ENCODE measurements at places on chromosomes 6 and 20.

- DNase-seq, result no peak
These were observed 25.4 kb upstream of the ASIP start for GRCh38 chr20:34215711-34216381.

GRCh38 chr20:34542439-34542838 is 16.1 kb upstream of the MAP1LC3A start:
- no peak for DNase-seq

GRCh38 chr20:17029698-17030097 is 197.1 kb upstream of the PCSK2 start:
- no peak for DNase-seq

- DNase-seq, result no peak
These were observed 20.0 kb downstream of the PNLDC1 start for GRCh38 chr6:159819932-159820640.

GRCh38 chr20:6121504-6121903 is 1.3 kb downstream of the FERMT1 start:
- DNase-seq, result no peak

DNA sequence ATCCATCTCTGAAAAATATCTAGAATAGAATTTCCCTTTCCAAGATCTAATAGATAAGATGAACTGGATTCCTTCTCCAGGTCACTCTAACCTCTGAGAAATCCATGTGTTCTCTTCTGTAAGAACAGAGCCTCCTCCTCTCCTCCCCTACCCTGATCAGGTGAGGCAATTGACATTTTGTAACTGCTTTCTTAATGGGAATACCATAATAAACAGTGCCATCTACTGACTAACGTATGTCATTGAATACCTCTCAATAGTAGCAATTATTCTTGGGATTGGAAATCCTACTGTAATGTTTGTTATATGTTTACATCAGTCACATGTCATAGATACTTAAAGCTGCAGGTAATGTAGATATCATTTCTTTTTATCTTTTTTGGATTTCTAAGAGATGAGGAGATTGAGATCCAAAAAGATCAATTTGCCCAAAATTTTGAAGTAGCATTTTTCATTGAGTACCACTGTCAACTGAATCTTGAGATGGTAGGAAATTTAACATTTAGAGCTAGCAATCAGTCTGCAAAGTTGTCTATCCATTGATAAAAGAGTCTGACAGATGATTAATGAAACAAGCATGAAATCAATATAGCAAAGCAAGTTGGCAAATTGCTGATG is 365.8 kb upstream of the HSF2 start:
- no peak for DNase-seq

GRCh38 chr6:168828800-168829199 is 387.8 kb downstream of the SMOC2 start:
- DNase-seq, result no peak

DNA sequence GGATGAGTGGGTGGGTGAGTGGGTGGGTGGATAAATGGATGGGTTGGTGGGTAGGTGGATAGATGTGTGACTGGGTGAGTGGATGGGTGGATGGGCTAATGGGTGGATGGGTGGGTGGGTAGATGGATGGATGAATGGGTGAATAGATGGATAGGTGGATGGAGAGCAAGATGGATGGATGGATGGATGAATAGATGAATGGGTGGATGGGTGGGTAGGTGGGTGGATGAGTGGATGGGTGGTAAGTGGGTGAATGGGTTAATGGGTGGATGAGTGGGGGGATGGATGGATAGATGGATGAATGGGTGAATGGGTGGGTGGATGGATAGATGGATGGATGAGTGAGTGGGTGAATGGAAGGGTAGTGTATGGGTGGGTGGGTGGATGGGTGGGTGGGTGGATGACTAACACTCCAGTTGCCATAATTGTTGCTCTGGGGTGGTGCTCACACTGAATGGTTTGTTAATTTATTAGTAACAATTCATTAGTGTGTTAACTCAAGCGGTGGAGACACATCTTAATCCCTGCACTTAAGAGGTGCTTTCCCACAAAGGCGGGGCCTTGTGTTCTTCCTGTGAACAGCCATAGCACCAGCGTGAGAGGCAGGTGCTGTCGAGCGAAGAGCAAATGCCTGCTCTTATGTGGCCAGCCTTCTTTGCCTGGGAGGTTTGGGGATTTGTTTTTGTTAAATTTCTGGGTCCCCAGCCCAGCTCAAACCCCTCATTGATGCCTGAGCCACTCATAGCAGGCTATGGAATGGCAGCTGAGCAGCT is 4.9 kb upstream of the APCDD1L start:
- no peak for DNase-seq

GRCh38 chr6:14166839-14167238 is 49.3 kb downstream of the CD83 start:
- no peak for DNase-seq

DNA sequence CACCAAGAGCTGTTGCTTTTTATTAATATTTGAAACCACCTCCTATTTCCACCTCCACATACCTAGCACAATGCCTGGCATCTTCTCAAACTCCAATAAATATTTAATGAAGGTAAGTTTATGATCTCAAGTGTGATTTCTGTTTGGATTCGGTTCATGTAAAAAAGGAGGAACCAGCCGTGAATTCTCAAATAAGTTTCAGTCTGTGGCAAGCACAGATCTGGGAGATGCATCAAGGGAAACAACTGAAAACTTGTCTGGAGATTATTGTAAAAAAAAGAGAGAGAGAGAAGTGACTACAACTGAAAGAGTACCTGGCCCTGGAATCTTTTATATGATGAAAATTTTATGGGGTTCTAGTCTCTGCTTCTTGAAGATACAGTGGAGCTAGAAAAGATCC is 52.8 kb upstream of the PNRC1 start:
- DNase-seq, result no peak

- no peak for DNase-seq
These were observed 61.6 kb upstream of the SNX9 start for GRCh38 chr6:157761331-157761921.

- DNase-seq, result no peak
These were observed 98.4 kb upstream of the MAN1A1 start for GRCh38 chr6:119447921-119448320.

- DNase-seq, result no peak
These were observed 4.7 kb upstream of the SCUBE3 start for GRCh38 chr6:35209081-35209480.

- no peak for DNase-seq
These were observed 46.4 kb downstream of the PRL start for GRCh38 chr6:22250486-22250885.

GRCh38 chr6:160374836-160375560 is 26.8 kb downstream of the SLC22A3 start:
- no peak for DNase-seq

- DNase-seq, result no peak
These were observed 135.4 kb downstream of the JPH2 start for GRCh38 chr20:44051661-44052000.

DNA sequence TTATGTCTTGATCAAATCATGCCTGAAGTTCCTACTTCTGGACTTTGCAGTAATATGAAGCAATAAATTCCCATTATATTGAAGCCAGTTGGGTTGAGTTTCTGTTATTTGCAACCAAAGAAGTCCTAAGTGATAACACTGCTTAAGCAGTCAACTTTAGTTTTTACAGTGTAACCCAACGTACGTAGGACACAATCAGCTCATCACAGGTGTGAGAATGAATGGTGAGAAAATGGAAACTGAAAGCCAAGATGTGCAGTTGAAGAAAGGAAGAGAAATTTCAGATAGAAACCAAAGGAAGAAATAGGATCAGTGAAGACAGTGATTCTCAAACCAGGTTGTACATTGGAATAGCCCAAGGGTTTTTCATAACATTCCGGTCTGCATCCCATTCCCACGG is 211.4 kb upstream of the ZFP64 start:
- no peak for DNase-seq

- DNase-seq, result no peak
These were observed 694.6 kb downstream of the QKI start for GRCh38 chr6:164108869-164109769.

- no peak for DNase-seq
These were observed 403.7 kb upstream of the CITED2 start for GRCh38 chr6:139778106-139778505.

DNA sequence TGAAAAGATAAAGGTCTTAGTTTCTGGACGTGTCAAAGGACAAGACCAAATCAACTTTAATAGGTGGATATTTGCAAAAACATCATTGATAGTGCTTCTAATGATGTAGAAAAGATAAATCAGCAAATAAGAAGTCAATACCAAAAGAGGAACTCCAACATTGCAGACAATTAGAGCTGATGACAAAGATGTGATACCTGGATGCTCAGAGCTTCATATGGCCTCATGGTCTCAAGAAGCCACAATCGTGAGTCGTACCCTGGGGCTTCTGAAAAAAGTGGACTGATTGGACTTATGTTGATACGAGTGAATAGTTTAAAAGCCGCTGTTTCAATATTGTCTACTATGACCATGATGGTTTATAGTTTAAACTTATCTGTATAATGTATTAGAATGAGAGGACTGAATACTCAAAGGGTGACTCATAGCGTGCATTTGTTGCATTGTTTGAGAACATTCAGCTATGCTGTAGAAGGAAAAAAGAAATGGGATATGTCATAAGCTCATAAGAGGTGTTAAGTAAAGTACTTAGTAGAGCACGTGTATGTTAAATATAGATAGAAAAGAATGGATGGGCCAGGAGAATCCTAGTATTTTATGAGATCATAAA is 54.6 kb upstream of the RIPOR2 start:
- DNase-seq, result no peak

GRCh38 chr20:16167423-16168130 is 405.7 kb downstream of the KIF16B start:
- DNase-seq, result no peak

DNA sequence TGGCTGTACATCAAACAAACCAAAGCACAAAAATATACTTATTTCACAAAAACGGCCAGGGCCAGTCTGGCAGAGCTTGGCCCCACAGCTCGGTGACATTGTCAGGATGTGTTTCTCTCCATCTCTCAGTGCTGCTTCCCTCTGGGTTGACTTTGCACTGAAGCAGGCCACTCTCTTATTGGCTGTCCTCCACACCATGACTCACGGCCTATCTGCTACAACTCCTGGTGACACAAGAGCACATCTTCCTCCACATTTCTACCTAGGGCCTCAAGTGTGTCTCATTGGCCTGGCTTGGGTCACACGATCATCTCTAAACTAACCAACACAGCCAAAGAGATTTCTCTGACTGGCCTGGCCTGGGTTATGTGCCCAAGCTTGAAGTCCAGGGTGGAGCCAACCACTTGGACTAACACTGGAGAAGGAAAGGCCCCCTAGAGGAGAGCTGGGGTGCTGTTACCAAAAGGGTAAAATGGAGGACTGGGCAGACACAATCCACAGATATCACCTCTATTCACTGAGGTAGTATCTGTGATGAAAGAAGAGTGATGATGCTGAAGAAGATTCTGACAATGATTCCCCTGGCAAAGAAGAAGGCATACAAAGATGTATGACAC is 159.8 kb upstream of the TSHZ2 start:
- DNase-seq, result no peak

GRCh38 chr6:75446241-75446880 is 47.2 kb downstream of the FILIP1 start:
- DNase-seq, result no peak

GRCh38 chr20:60565083-60565482 is 606.9 kb downstream of the CDH26 start:
- DNase-seq, result no peak

- no peak for DNase-seq
These were observed 3.4 kb downstream of the GABBR1 start for GRCh38 chr6:29629571-29629970.

DNA sequence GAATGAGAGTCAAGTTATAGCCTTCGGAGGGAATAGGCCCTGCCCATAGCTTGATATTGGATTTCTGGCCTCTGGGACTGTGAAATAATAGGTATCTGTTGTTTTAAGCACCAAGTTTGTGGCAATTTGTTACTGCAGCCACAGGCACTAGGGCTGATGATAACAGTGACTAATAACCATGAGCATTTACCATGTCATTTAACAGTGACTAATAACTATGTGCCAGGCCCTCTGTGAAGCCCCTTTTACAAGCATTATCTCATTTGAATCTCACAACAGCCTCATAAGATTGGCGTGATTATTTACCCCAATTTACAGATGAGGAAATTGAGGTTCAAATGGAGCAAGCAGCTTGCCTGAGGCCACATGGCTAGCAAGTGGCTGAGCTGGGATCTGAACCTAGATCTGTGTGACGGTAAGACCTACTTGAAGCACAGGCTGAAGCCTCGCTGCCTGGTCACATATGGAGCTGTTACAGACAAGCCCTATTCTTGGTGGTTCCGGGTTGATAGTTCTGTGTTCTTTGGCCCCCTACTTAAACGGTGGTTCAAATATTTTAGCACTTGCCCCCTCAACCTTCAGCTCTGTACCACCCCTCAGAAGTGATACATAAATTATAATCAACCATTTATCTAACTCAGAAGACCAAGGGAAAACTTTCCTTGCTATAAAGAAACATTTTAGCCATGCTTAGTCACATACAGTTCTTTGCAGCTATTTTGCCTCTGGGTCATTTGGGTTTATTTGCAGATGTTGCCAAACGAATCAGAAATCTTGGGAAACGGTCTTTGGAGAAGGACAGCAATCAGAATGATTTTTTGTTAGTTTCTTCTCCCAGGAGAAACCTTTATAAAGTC is 98.3 kb downstream of the ELOVL5 start:
- DNase-seq, result no peak

DNA sequence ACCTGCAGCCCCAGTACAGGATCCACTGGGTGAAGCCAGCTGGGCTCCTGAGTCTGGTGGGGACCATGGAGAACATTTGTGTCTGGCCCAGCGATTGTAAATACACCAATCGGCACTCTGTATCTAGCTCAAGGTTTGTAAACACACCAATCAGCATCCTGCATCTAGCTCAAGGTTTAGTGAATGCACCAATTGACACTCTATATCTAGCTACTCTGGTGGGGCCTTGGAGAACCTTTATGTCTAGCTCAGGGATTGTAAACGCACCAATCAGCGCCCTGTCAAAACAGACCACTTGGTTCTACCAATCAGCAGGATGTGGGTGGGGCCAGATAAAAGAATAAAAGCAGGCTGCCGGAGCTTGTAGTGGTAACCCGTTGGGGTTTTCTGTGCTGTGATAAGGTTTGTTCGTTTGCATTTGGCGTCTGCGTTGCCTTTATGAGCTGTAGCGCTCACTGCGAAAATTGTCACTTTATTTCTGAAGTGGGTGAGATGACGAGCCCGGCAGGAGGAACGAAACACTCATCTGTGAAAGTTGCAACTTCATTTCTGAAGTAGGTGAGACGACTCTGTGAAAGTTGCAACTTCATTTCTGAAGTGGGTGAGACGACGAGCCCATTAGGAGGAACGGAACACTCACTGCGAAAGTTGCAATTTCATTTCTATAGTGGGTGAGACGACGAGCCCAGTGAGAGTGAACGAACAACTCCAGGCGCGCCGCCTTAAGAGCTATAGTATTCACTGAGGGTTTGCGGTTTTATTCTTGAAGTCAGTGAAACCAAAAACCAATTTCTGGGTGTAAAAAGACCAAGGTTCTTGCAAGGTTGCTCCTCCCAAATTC is 31.1 kb downstream of the SERPINB6 start:
- DNase-seq, result no peak

Measured in cerebellar nuclear complex (tissue), 1 donor.